ENCODE measurements at places on chromosomes 4 and X.

- DNase-seq: no peak
Observed at GRCh38 chr4:40736910-40737309, 12.8 kb upstream of the NSUN7 start.

DNA sequence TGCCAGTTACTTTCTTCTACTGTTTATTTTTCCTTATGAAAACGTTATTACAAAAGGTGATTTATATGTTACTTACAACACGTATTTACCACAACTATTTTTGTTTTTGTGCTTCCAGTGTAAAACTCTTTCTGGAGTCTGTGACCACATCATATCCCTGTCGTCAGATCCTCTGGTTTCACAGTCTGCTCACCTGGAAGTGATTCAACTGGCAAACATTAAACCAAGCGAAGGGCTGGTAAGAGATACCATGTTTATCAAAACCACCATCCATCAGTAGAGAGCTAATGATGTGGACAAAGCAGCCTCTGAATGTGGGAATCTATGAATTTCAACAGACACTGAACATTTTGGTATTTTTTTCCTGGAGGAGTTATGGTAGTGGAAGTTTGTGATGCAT lies 116.1 kb downstream of the CNKSR2 start:
- no peak for DNase-seq

GRCh38 chr4:182063651-182064050 lies 179.6 kb upstream of the TENM3 start:
- no peak for DNase-seq

- DNase-seq: no peak
Observed at GRCh38 chrX:67574696-67575095, 30.9 kb downstream of the AR start.

DNA sequence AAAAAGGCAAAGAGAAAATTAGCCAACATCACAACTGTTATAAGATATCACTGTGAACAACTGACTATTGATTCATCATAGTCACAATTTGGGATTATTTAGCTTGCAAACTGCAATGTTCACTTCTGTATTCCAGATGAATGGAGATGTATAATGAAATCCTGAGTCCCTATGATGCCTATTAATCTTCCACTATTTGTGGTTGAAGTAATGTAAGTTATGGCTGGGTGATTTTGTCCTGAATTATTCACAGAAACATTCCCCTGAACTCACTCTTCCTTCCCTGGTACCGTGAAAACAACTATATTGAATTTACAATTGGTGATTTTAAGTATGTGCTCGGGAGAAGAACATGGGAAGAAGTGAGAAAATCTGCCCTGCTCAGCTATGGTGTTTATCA lies 50.8 kb upstream of the NPFFR2 start:
- no peak for DNase-seq

GRCh38 chr4:40224432-40224831 lies 27.6 kb downstream of the RHOH start:
- DNase-seq: no peak

GRCh38 chrX:17038277-17038676 lies 91.8 kb downstream of the REPS2 start:
- no peak for DNase-seq

- no peak for DNase-seq
Observed at GRCh38 chr4:30836231-30836630, 116.1 kb downstream of the PCDH7 start.

- no peak for DNase-seq
Observed at GRCh38 chr4:144739511-144740033, 93.6 kb downstream of the HHIP start.

DNA sequence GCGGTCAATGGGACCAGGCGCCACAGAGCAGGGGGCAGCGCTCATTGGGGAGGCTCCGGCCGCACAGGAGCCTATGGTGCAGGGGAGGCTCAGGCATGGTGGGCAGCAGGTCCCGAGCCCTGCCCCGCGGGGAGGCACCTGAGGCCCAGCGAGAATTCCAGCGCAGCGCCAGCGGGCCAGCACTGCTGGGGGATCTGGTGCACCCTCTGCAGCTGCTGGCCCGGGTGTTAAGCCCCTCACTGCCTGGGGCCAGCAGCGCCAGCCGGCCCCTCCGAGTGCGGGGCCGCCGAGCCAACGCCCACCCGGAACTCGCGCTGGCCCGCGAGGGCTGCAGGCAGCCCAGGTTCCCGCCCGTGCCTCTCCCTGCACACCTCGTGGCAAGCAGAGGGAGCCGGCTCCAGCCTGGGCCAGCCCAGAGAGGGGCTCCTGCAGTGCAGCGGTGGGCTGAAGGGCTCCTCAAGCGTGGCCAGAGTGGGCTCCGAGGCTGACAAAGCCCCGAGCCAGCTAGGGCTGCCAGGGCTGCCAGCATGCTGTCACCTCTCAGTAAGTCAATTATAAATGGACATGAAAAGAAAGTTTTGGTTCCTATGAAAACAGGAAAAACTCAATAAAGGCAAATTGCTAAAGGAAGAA lies 14.5 kb downstream of the FAM184B start:
- DNase-seq: no peak

- no peak for DNase-seq
Observed at GRCh38 chr4:82591592-82591991, 29.8 kb upstream of the TMEM150C start.

DNA sequence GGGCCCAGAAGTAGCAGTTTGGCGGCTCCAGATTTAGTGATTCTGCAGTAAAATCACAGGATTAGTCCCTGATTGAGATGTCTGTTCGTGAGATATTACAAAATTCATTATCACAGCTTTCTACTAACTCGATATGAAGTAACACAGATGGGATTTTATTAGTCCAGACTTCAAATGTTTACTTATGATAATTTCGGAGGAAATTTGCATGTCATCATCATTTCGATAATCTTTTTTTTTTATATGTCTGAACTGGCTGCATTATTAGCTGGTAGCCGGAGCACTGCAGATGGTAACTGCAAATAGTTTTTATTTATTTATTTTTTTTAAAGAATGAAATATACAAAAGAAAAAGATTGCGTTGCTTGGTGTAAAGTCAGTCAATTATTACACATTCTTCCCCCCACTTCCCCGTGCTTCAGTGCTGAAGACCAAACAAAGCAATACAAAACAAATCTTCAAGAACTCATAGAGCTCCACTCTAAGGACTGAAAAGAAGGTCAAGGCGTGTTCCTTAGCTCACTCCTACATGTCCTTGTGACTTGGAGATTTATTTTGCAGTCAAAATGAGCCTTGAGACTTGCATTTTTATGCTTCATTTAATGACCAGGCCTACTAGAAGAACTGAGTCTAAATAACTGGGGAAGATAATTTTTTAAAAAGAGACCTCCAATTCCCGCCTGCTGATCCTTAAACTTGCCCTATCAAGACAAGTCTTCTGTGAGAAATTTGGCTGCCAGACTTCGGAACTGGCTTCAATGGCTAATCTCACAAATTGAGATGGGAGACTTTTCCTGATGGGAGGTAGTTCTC lies 11.7 kb upstream of the PITX2 start:
- DNase-seq: no peak

DNA sequence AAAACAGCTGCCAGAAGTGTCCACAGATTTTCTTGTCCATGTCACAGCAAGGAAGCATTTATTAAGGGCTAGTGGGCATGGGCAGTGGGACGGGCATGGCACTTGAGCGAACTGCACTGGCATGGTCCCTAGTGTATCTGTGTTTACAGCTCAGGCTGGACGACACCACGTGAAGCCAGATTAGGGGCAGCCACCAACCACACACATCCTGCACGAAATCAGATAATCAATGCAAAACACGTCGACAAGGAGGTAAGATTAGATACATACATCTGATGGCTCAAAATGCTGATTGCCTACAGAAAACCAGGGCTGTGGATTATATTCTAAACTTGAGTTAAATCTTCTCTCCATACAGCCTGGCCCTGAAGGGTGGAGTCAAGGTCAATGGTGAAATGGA lies 103.8 kb upstream of the ATP6AP2 start:
- DNase-seq: no peak

DNA sequence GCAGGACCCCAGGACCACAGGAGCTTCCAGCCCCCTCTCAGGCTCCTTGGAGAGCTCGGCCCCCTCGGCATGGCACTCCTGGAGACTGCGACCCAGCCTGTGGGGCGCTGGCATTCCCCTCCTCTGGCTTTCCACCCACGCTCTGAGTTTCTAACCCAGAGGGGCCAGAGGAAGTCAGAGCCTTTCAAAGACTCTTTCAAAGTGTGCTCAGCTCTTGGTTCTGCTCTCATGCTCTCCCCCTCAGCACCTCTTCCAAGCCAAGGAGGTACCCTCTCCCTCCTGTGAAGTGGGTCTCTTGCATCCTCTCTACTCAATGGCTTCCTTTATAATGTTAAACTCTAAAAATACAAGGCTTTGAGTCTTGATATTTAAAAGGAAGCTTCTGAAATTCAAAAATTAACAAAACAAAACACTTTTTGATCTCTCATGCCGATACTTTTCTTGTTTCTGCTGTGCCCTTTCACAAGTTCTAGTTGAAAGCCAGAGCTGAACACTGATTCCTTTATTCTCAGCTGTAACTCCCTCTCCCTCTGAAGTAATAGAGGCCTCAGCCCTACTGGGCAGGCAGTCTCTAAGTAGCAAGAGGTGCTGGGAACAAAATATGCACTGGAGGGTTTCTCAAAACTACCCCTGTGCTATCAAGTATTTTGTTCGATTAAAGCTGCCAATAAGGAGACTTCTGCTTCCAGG lies 82.8 kb downstream of the NAT8L start:
- no peak for DNase-seq

DNA sequence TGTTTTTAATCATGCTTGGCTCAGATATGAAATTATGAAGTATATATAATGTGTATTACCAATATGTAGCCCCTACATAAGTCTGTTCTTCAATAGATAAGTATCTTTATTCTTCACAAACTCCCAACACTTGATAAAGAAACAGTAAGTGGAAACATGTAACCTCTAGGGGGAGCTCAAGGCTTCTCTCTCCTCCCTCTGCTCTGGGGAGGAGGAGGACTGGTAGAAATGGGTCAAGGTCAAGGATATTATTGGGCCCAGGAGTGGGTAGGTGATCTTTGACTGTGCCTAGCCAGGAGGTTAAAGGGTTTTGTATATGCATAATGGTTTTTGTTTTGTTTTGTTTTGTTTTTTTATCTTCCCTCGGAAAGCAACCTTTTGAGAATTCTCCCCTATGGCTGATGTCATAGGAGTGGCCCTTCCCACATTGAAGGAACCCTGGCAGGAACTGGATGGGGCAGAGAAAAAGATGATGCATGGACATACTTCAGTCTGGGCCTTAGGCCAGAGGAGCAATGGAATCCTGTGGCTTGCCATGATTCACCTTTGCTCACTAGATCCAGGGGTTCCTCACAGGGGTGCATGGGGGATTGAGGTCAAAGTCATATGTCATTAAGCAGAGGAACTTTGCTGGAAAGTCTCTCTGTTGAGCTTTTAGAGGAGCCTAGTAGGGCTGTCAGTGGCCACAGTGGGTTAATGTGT lies 460.3 kb downstream of the MID1IP1 start:
- no peak for DNase-seq

- no peak for DNase-seq
Observed at GRCh38 chr4:97593248-97593647, 550.0 kb downstream of the STPG2 start.

GRCh38 chrX:9240956-9241355 lies 207.0 kb upstream of the FAM9B start:
- DNase-seq: no peak

DNA sequence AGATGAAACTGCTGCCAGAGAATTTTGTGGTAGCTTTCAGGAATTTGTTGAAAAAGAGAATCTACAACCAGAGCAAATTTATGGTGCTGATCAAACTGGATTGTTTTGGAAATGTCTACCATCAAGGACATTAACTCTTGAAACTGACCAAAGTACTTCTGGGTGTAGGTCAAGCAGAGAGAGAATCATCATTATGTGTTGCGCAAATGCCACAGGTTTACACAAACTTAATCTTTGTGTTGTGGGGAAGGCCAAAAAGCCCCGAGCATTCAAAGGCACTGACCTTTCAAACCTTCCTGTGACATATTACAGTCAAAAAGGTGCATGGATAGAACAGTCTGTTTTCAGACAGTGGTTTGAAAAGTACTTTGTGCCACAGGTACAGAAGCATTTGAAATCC lies 2.1 kb downstream of the TIGD2 start:
- no peak for DNase-seq

- no peak for DNase-seq
Observed at GRCh38 chrX:140764401-140764919, 54.9 kb downstream of the LINC00632 start.

DNA sequence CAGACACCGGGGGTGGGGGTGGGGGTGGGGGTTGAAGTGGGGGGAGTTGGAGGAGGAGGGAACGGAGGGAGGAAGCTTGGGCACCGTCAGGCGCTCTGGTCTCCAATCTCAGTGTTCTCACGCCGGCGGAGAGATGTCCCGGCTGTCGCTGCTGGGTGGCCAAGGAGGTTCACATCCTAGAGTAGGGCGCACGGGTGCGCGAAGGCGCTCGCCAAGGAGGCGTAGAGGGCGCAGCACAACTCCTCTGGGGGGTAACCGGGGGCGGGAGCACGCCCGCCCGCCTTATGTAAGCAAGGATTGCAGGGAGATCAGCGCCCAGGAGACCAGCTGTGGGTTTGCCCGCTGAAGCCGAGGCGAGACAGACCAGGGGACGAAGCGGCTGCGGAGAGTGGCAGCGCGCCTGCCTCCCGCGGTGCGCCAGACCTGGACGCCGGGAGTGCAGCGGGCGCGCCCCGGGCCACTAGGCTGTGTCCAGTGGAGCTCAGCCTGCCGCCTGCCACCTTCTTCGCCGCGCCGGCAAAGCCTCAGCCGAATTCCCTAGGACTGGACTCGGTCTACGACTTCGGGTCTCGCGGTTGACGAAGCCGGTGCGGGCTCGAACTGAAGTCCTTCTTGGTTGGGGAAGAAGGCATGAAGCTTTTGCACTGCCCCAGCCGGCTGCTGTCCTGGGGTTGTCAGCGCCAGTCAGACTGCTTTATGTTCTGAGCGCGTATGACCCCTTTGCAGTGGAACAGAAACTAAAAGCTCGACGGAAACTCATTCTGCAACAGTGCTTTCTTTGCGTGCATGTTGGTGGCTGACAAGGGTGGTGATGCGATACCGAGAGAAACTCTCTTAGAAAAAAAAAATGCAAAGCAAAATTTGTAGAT lies 707 bp upstream of the UNC5C start:
- no peak for DNase-seq

- DNase-seq: no peak
Observed at GRCh38 chrX:22818061-22818460, 181.7 kb upstream of the DDX53 start.

DNA sequence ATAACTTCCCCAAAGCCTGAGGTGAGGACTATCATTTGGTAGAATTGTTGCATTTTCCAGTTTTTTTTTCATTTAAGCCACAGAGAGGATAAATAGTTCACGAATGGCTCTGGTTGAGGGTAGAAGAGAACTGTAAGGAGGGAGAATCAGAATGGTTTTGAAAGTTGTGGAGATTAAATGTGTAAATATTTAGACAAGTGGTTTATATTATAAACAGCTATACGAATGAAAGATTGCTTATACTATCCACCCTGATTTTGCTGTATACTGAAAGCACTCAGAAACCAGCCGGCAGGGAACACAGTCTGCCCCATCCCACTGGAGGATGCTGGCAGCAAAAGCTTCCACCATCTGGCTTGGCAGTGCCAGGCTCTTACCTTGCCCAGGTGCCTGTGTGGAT lies 341.1 kb downstream of the RAPGEF2 start:
- no peak for DNase-seq

- no peak for DNase-seq
Observed at GRCh38 chrX:9805956-9806355, 19.7 kb downstream of the SHROOM2 start.

GRCh38 chr4:133856731-133857355 lies 344.7 kb downstream of the PABPC4L start:
- DNase-seq: no peak
